NCI-H1417 treated with DMSO at 0.1 percent for 48 hours (cell line): ENCODE measurements at places on chromosomes 5 and 9.
A peak's percentile ranks its signal among the peaks of the same experiment; 100 is the strongest.

DNA sequence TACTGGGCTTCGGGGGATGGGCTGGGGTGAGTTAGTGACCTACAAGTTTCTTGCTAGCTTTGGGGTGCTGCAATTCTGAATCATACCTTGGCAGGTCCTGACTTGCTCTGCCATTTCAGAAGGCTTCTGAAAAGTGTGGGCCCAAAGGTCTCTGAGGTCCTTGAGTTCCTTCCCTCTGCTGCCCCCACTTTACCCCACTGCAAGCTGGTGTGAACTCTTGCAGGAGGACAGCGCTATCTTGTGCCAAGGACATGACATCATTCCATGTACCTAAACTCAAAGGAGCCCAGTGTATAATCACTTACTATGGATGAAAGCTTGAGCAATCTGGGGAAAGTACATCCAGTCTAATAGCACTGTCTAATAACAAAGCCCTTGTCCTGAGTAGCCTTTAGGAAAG is 157.4 kb downstream of the RMI1 start:
- DNase-seq, result no peak

GRCh38 chr5:33460210-33460609 is 19.4 kb downstream of the TARS1 start:
- no peak for DNase-seq

GRCh38 chr9:134526584-134527477 is 114.8 kb upstream of the COL5A1 start:
- no peak for DNase-seq

- DNase-seq, result no peak
These were observed 63.6 kb downstream of the CEP120 start for GRCh38 chr5:123359454-123360200.

- no peak for DNase-seq
These were observed 29.8 kb downstream of the PRUNE2 start for GRCh38 chr9:76876098-76876497.

- DNase-seq, result no peak
These were observed 74.9 kb downstream of the FBXL7 start for GRCh38 chr5:15574806-15575325.

- no peak for DNase-seq
These were observed 255.5 kb downstream of the TRIM32 start for GRCh38 chr9:116942593-116943061.

GRCh38 chr5:172102913-172103626 is 85.0 kb downstream of the STK10 start:
- DNase-seq, result no peak

GRCh38 chr9:254516-254915 is 39.9 kb downstream of the DOCK8 start:
- DNase-seq, result no peak

GRCh38 chr5:148820461-148821395 is 5.7 kb upstream of the ADRB2 start:
- DNase-seq, result no peak

DNA sequence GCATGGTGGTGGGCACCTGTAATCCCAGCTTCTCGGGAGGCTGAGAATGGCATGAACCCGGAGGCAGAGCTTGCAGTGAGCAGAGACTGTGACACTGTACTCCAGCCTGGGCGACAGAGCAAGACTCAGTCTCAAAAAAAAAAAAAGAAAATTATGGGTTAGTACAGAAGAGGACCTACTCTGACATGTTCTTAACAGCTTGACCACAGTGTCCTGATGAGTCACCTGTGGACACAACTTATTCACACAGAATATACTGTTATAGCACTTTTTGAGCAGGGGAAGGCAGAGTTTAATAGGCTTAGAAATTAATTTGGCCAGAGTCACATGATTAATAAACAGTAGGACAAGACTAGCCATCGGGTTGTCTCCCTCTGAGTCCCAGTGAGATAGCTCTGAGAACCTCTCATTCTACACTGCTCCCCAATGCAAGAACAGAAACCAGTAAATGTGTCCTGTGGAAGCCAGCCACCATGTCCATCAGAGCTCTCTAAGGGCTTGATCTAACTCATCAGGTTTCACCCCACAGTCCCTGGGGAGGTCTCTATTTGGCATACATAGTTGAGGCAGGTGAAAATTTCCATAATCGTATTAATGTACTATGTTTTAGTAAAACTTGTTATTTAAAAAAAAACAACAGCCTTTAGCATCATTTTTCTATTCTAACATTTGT is 1077.9 kb upstream of the C9orf72 start:
- no peak for DNase-seq

DNA sequence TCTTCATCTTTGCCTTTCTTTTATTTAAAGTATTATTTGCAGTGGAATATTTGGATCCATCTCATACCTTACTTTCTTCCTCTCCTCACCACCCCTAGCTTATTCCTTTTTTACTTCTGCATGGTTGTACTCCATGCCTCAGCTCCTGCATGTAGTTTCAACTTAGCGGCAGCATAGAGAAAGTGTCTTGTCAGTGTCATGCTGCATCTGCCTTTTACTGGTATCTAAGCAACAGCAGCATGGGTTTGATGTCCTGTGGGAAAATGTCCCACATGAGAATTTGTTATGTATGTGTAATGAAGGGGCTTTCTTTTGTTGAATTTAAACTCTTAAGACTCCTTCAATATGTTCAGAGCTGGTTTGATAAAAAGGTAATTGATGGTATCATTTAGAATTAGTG is 20.6 kb downstream of the TCERG1 start:
- no peak for DNase-seq

GRCh38 chr5:35356725-35357124 is 126.4 kb upstream of the PRLR start:
- DNase-seq, result no peak

- no peak for DNase-seq
These were observed 129.0 kb downstream of the PIK3R1 start for GRCh38 chr5:68344447-68345111.

DNA sequence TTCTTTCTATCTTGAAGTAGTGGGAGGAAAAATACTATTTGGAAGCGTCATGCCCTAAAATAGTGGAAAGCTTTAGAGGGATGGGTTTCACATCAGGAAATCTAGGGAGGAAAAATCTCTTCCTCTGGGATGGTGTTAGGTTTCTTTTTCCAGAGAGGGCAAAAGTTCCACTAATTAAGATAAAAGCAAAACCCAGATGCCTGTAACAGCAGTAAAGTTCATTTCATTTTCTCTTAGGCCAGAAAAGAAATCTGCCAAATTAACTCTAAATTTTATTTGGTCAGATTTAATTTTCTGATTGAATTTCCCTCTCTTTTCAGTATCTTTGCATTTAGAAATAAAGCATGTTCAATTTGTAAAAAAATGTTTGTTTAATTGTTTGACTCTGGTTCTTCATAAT is 88.8 kb downstream of the LURAP1L start:
- no peak for DNase-seq

GRCh38 chr5:150587856-150588595 is 52.4 kb upstream of the SYNPO start:
- DNase-seq, result no peak

DNA sequence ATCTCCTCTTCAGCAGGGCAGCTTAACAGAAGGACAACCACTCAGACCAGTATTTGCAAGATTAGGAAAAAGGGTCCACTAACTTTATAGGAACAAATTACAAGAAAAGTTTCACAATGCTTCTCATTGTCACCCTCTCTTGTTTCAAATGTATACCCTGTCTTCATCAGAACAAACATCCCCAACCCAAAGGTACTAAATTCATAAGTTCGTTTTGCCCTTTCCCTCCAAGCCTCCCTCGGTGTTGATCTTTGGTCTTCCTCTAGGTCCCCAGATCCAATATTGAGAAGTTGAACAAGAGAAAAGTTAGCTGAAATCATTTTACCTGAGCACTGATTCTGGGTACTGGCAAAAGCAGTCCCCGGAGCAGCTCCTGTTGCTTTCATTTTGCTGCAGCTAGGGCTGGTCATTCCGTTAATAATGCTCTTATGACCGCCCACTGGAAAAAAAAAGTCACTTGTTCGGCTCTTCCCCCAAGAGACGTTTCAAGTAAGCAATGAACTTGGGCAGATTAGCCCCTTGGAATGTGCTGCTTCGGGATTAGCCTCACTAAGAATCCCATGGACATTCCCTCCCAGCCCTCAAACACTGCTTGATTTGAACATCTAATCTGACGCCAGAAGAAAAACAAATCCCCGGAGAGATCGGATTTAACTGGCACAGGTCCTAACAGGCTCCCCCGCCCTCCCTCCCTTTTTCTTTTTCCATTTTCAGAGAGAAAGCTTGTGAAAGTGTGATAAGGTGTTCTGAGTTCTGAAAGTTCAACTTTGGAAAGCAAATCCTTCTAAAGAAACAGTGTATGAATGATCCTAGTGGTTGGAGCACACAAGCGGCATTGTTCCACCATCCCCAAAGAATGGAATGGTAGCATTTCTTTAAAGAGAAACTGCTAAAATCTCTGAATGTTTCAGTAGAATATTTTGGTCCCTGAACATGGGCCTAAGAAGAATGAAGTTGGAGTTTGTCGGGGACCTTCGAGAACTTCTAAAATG is 252.5 kb downstream of the TRPM3 start:
- no peak for DNase-seq

DNA sequence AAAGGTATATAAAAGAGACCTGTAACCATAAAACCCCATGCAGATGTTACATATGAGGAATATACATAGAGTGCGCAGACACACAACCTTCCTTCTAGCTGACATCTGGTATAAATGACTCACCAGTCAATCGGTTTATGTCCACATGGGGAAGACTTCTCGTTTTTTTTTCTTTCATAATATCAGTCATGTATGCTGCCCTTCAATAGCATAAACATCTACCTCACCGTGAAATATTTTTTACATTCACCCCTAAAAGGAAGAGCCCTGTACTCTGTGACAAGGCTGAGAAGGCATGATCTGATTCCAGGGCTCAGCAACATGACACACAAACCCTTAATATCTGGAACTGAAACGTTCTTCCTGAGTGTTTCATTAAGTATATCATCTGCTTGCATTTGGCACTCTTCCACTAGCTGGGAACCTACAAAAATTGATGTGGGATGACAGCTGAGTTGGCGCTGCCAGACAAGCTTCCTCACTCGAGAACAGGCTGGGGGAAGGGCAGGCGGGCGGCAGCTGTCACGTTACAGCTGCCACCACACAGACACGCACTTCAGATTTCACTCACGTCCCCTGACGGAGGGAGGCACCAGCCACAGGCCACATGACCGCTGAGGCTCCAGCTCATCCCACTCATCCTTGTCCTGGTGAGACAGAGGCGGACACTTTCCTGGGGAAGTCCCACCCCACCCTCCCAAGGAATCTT is 74.2 kb downstream of the SHB start:
- no peak for DNase-seq

DNA sequence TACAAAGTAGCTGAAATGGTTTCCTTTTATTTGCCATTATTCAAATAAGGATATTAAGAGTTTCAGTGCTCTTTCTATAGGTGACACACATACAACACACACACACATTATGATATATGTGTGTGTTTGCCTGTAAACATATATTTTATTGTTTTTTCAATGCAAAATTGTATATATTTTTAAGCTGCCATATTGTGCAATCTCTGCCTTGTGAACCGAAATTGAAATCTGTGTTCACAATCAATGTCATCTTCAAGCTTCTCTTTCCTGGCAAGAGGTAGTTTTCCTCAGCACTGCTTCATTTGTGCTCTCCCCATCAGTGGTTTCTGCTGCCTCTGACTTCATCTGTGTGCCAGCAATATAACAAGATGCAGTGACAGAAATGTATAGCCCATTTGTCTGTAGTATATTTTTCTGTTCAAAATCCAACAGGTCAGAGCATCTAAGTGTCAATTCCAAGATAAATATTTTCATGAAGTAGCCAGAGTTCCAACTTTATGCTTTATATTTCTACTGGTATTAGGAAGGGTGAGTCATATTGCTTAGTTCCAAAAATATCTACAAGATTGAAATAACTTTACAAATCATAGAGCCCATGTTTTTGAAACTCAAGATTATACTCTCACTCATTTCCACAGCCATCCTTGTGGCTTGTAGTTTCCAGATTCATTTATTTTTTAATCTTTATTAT is 1704.8 kb upstream of the CDH9 start:
- DNase-seq, result no peak

GRCh38 chr5:177412603-177413233 is 3.4 kb upstream of the F12 start:
- DNase-seq, result no peak

DNA sequence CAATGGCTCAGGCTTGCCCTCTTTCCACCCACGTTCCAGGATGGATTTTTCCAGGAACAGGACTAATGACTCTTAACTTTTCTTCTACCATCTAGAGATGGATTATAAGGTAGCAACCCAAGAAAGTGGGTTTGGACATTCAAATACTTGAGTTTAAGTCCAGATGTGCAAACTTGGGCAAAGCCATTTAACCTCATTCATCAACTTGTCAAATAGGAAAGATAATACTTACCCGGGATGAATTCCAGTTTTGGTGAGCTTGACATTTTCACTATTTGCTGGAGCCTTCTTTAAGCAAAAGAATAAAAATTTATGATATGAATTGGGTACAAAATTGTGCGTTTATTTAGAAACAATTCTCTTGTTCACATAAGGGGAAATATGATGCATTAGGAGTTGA is 44.3 kb upstream of the ZBED3 start:
- DNase-seq, result no peak

GRCh38 chr5:43631182-43631910 is 28.4 kb downstream of the NNT start:
- DNase-seq, result peak; percentile 36

DNA sequence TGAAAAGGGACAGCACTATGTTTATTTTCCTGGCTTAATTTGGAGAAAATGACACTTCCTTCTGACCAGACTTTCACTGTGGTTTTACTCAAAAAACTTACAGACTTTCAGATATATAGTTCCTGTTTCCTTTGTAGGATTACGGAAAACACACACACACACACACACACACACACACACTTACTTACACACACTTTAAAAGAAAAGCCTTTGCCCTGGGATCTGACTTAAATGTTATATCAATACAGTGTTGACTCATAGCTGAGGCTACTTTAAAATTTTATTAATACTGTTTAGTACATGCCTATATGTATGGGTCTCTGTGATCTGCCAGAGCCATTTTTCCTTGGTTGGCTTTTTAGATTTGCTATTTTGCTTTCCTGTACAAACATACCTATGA is 758.3 kb downstream of the DNAH5 start:
- DNase-seq, result no peak

GRCh38 chr5:172361566-172362238 is 78.1 kb upstream of the UBTD2 start:
- no peak for DNase-seq

DNA sequence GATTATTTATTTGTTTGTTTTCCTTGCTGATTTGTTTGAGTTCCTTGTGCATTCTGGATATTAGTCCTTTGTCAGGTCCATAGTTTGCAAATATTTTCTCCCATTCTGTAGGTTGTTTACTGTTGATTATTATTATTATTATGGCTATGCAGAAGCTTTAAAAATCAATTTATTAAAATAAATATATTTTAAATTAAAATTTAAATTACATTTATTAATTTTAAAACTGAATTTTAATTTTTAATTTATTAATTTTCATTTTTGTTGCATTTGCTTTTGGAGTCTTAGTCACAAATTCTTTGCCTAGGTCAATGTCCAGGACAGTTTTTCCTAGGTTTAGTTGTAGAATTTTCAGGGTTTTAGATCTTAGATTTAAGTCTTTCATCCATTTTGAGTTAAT is 50.9 kb downstream of the SVEP1 start:
- DNase-seq, result no peak

- no peak for DNase-seq
These were observed 35.5 kb downstream of the VAV2 start for GRCh38 chr9:133956520-133957076.
